CD4-positive, alpha-beta memory T cell (primary cell): ENCODE measurements at places on chromosomes 5 and 9. TPM values are rescaled to one million over a fixed set of nuclear protein-coding genes. Genes with fewer than 3 reads are reported as not detected.

The DMRT2 gene
- total RNA-seq = not detected

The ZDHHC11B gene
- 8.1 TPM for total RNA-seq

GRCh38 chr5:91642581-91642980, 259.5 kb upstream of the ARRDC3 start:
- no peak overlapping the region for H3K27ac ChIP-seq
- H3K27me3 ChIP-seq = no peaks in the 10 kb centered on the region
- DNase-seq = no peak
- H3K4me3 ChIP-seq = no peak overlapping the region
- H3K4me1 ChIP-seq = no peaks in the 10 kb centered on the region

- H3K27ac ChIP-seq = no peak overlapping the region
- no peaks in the 10 kb centered on the region for H3K36me3 ChIP-seq
- H3K27me3 ChIP-seq = no peaks in the 10 kb centered on the region
- H3K4me3 ChIP-seq = no peak overlapping the region
- no peak for DNase-seq
These were observed 47.6 kb upstream of the EGFL7 start for GRCh38 chr9:136614967-136615623.

- H3K27ac ChIP-seq = no peak overlapping the region
- no peaks in the 10 kb centered on the region for H3K27me3 ChIP-seq
- H3K4me1 ChIP-seq = no peaks in the 10 kb centered on the region
- DNase-seq = no peak
These were observed 20.9 kb downstream of the DNAJB5 start for GRCh38 chr9:35010351-35010958.

- H3K4me3 ChIP-seq = no peak overlapping the region
- no peak overlapping the region for H3K27ac ChIP-seq
- H3K27me3 ChIP-seq = no peaks in the 10 kb centered on the region
- no peak for DNase-seq
- peaks cover 22% of the 10 kb centered on the region for H3K4me1 ChIP-seq
- peaks cover 67% of the 10 kb centered on the region for H3K36me3 ChIP-seq
These were observed 186.4 kb downstream of the CDK5RAP2 start for GRCh38 chr9:120393386-120394057.

DNA sequence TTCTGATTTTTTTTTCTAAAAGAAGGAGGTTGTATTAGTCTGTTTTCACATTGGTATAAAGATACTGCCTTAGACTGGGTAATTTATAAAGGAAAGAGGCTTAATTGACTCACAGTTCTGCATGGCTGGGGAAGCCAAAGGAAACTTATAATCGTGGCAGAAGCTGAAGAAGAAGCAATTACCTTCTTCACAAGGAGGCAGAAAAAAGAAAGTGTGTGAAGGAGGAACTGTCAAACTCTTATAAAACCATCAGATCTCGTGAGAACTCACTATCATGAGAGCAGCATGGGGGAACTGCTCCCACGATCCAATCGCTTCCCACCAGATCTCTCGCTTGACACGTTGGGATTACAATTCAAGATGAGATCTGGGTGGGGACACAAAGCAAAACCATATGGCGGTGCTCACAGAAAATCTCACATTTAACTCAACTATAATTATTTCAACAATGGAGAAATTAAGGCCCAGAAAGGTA, 27.1 kb downstream of the DPYSL3 start:
- H3K27me3 ChIP-seq = no peaks in the 10 kb centered on the region
- H3K4me1 ChIP-seq = no peaks in the 10 kb centered on the region
- no peak overlapping the region for H3K4me3 ChIP-seq
- no peak overlapping the region for H3K27ac ChIP-seq
- no peak for DNase-seq

- no peaks in the 10 kb centered on the region for H3K36me3 ChIP-seq
- DNase-seq = no peak
- H3K27ac ChIP-seq = no peak overlapping the region
These were observed 34.7 kb downstream of the PPIC start for GRCh38 chr5:123001808-123002207.

- no peaks in the 10 kb centered on the region for H3K36me3 ChIP-seq
- DNase-seq = no peak
These were observed 89.6 kb upstream of the FCN2 start for GRCh38 chr9:134791009-134791408.

The SYK gene
- 0.80 TPM for total RNA-seq

DNA sequence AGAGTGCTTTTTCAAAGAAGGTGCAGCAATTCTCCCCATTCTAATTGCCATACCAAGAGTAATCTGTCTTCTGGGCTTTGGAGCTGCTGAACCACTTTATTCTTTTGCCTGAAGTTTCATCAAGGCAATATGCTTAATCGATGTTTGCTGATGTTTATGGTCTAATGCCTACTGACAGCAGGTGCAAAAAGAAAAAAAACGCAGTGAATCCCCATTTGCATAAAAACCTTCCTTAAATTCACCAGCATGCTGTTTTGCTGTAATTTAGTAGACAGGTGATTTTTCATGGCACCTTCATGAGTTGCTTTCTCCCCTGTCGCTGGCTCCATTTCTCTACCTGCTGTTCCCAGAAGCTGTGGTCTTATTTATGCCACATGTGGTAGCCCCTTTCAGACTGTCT, 83.1 kb upstream of the MAST4 start:
- no peaks in the 10 kb centered on the region for H3K36me3 ChIP-seq
- H3K4me3 ChIP-seq = no peak overlapping the region
- no peak overlapping the region for H3K27ac ChIP-seq

The GM2A gene
- 23.1 TPM for total RNA-seq

GRCh38 chr9:13171261-13171660, 108.2 kb downstream of the MPDZ start:
- H3K4me1 ChIP-seq = no peaks in the 10 kb centered on the region
- H3K27me3 ChIP-seq = no peaks in the 10 kb centered on the region
- no peak overlapping the region for H3K27ac ChIP-seq
- no peak for DNase-seq
- H3K4me3 ChIP-seq = no peak overlapping the region
- H3K36me3 ChIP-seq = no peaks in the 10 kb centered on the region

The GADD45G gene
- total RNA-seq = 2.4 TPM

DNA sequence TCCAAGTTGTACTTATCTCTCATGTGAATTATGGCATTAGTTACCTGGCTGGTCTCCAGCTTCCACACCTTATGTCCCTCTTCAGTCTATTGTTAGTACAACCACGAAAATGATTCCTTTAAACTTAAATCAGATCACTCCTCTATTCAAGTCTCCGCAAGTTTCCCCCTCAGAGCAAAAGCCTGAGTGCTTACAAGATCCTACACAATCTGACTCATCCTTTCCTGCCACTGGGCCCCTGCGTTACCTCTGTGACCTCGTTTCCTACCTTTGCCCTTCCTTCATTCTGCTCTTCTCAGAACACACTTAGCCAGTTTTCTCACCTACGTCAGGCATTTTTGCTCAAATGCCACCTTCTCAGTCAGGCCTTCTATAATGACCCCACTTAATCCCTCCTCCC, 45.1 kb upstream of the GLIS3 start:
- H3K4me3 ChIP-seq = no peak overlapping the region
- peak; percentile 26 for DNase-seq
- H3K36me3 ChIP-seq = no peaks in the 10 kb centered on the region
- peaks cover 7% of the 10 kb centered on the region for H3K4me1 ChIP-seq

GRCh38 chr5:107425541-107426031, 245.2 kb downstream of the EFNA5 start:
- no peak for DNase-seq
- no peak overlapping the region for H3K27ac ChIP-seq

GRCh38 chr5:40736103-40736875, 19.5 kb downstream of the TTC33 start:
- H3K36me3 ChIP-seq = peaks cover 4% of the 10 kb centered on the region
- no peak overlapping the region for H3K27ac ChIP-seq
- no peaks in the 10 kb centered on the region for H3K27me3 ChIP-seq

- H3K27me3 ChIP-seq = no peaks in the 10 kb centered on the region
- no peaks in the 10 kb centered on the region for H3K36me3 ChIP-seq
- H3K4me3 ChIP-seq = peak overlapping the region; percentile 80
- peak overlapping the region; percentile 90 for H3K27ac ChIP-seq
These were observed 1.6 kb downstream of the CARD19 start for GRCh38 chr9:93097511-93098201.

GRCh38 chr5:127997201-127997704, 86.3 kb upstream of the SLC12A2 start:
- H3K4me1 ChIP-seq = no peaks in the 10 kb centered on the region
- H3K4me3 ChIP-seq = no peak overlapping the region
- no peak for DNase-seq
- H3K27ac ChIP-seq = no peak overlapping the region
- H3K36me3 ChIP-seq = no peaks in the 10 kb centered on the region

The RGS7BP gene
- total RNA-seq = not detected

GRCh38 chr9:87350915-87351314, 146.8 kb upstream of the DAPK1 start:
- H3K4me1 ChIP-seq = no peaks in the 10 kb centered on the region
- no peaks in the 10 kb centered on the region for H3K36me3 ChIP-seq
- no peak overlapping the region for H3K4me3 ChIP-seq
- no peaks in the 10 kb centered on the region for H3K27me3 ChIP-seq
- DNase-seq = no peak
- H3K27ac ChIP-seq = no peak overlapping the region

GRCh38 chr5:115629903-115630302, 4.1 kb upstream of the TMED7 start:
- no peak for DNase-seq

GRCh38 chr5:36900283-36900682, 23.7 kb downstream of the NIPBL start:
- H3K4me3 ChIP-seq = no peak overlapping the region
- no peak overlapping the region for H3K27ac ChIP-seq
- no peak for DNase-seq
- no peaks in the 10 kb centered on the region for H3K27me3 ChIP-seq
- H3K4me1 ChIP-seq = peaks cover 62% of the 10 kb centered on the region

The SLC34A3 gene
- not detected for total RNA-seq

GRCh38 chr5:125117566-125117965, 371.1 kb upstream of the ZNF608 start:
- no peaks in the 10 kb centered on the region for H3K4me1 ChIP-seq
- no peak for DNase-seq
- H3K27me3 ChIP-seq = no peaks in the 10 kb centered on the region
- no peak overlapping the region for H3K27ac ChIP-seq

- no peaks in the 10 kb centered on the region for H3K4me1 ChIP-seq
- H3K36me3 ChIP-seq = no peaks in the 10 kb centered on the region
- no peaks in the 10 kb centered on the region for H3K27me3 ChIP-seq
These were observed 138.7 kb downstream of the GABBR2 start for GRCh38 chr9:98570055-98570454.

- H3K27ac ChIP-seq = no peak overlapping the region
- H3K4me1 ChIP-seq = no peaks in the 10 kb centered on the region
- H3K27me3 ChIP-seq = no peaks in the 10 kb centered on the region
- no peak for DNase-seq
- no peaks in the 10 kb centered on the region for H3K36me3 ChIP-seq
These were observed 266.8 kb downstream of the SEMA5A start for GRCh38 chr5:9278921-9279603.

The OSMR gene
- not detected for total RNA-seq

The PCDHGA12 gene
- total RNA-seq = 0.11 TPM

The ABCA1 gene
- total RNA-seq = 0.80 TPM

The PIP5K1B gene
- 0.12 TPM for total RNA-seq

GRCh38 chr9:105447386-105447813, 434 bp upstream of the FSD1L start:
- DNase-seq = no peak
- peaks cover 14% of the 10 kb centered on the region for H3K4me1 ChIP-seq
- H3K4me3 ChIP-seq = peak overlapping the region; percentile 63
- no peaks in the 10 kb centered on the region for H3K36me3 ChIP-seq
- no peaks in the 10 kb centered on the region for H3K27me3 ChIP-seq

The DYNC2I2 gene
- total RNA-seq = 4.6 TPM

DNA sequence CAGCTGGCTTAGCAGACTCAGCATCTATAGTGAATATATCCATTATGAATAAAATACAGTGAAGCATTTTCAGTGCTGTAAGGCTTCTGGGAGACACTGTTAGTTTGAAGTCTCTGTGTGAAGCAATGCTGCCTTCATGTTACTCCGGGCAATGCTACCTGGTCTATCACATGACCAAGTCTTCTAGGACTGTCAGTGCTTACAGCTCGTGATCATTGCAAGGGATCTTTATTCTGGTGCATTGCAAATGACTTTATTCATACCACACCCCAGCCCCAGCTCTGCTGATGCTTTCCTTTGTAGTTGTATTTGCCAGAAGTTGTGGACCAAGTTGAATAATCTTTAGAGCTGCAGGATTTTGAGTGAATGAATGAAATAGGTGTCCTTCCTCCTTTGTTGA, 21.9 kb upstream of the NDFIP1 start:
- H3K27ac ChIP-seq = no peak overlapping the region
- no peak for DNase-seq
- H3K36me3 ChIP-seq = no peaks in the 10 kb centered on the region
- H3K4me1 ChIP-seq = peaks cover 24% of the 10 kb centered on the region

- no peak overlapping the region for H3K27ac ChIP-seq
- no peaks in the 10 kb centered on the region for H3K27me3 ChIP-seq
- no peaks in the 10 kb centered on the region for H3K36me3 ChIP-seq
- H3K4me3 ChIP-seq = no peak overlapping the region
- no peaks in the 10 kb centered on the region for H3K4me1 ChIP-seq
These were observed 15.1 kb downstream of the GPSM1 start for GRCh38 chr9:136342181-136343120.

DNA sequence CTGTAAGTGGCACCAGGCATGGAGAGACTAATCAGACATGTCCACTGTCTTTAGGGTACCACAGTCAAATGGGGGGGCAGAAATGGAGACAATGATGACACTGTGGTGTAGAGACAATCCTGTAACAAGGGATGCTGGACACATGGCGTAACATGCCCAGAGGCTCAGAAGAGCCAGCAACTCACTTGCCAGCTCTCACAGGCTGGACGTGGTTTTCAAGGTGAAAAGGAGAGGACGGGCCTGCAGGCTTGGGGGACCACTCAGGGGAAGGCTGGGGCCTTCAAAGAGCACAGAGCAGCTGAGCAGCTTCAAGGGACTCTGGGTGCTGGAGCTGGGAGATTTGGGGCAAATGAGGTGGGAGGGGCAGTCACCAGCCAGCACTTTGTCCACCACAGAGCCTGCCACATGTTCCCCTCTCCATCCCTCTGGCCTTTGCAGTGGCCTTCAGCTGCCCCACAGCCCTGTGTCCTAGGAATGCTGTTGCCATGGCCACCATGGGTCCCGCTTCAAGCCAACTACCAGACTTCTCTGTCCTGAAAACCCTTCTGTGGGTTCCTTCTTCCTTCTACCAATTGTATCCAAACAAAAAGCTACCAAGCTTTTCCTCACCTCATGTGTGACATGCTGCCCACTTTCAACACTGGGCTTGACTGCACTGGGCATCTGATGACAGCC, 140.4 kb downstream of the GABBR2 start:
- DNase-seq = no peak
- no peaks in the 10 kb centered on the region for H3K4me1 ChIP-seq
- H3K27ac ChIP-seq = no peak overlapping the region
- no peaks in the 10 kb centered on the region for H3K27me3 ChIP-seq
- H3K36me3 ChIP-seq = no peaks in the 10 kb centered on the region

GRCh38 chr9:115461280-115461679, 343.3 kb upstream of the TNC start:
- H3K27me3 ChIP-seq = no peaks in the 10 kb centered on the region
- H3K4me1 ChIP-seq = no peaks in the 10 kb centered on the region
- DNase-seq = no peak
- H3K27ac ChIP-seq = no peak overlapping the region
